ENCODE measurements at places on chromosomes 11 and 22.

DNA sequence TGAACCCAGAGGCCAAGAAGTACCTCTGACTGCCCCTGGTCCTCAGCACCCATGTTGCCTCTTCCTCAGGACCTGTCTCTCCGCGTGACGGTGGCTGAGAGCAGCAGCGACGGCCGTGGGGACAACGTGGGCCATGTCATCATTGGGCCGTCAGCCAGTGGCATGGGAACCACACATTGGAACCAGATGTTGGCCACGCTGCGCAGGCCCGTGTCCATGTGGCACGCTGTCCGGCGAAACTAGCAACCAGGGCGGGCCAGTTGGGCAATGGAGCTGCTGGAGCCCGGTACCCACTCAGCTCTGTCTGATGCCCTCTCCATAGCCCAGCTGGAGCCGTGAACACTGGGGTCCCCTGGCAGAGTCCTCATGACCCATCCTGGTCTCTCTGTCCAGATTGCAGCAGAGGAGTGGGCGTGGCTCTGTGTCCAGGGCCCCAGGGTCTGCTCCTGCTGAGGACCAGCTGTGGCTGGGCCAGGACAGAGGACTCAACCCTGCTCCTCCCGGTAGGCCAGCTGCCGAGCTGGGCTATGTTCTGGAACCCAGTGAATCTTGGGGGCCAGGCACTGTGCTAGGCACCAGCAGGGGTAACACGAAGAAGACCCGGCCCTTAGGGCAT, 8.0 kb upstream of the RHOD start:
- no peak for DNase-seq

DNA sequence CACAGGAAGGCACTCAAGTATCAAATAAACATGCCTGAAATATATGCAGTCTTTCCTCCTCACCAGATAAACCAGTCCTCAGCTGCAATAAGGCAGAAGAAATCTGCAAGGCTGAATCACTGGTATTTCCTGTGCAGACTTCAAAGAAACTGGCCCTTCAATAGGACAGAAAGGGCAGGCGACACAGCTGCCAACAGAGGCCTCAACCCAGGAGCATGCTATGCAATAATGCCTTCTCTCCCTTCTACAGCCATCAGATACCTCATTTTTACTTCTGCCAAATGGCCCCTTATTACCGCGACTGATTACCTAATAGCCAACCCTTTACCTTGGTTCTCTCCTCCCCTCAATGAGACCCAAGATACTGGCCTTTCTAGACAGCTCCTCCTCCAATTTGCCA, 8.0 kb downstream of the NUMA1 start:
- DNase-seq: peak; percentile 26

GRCh38 chr11:34006876-34007275, 44.7 kb upstream of the CAPRIN1 start:
- DNase-seq: no peak

GRCh38 chr11:62201376-62201775, 7.1 kb upstream of the SCGB2A1 start:
- no peak for DNase-seq

DNA sequence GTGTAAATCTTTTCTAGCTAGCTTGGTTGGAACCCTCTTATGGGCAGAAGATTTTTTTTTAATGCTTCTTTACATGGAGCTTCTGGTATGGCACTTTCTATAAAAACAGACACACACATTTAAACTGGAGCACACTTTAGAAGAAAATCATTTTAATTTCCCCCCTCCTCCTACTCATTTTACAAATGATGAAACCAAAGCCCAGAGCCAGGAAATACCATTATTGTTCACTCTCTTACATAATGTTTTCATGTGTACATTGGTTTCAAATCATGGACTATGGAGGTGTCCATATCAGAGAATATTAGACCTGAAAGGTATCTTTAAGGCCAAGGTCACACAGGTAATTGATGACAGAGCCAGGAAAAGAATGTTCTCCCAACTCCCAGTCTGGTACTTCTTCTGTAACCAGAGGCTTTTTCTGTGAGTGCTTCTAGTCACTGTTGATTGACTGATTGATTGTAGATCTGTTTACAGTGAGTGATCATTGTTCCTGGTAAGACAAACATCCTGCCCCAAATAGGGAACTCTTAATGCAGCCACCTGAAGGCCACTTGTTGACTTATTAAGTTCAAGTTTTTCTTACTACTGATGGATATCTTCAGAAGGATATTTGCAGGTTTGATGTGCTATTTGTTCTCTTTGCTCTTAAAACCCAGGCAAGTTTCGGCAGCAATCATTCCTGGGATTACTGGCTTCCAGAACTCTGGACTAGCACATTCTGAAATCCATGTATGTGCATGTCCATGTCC, 26.8 kb upstream of the ME3 start:
- DNase-seq: no peak

DNA sequence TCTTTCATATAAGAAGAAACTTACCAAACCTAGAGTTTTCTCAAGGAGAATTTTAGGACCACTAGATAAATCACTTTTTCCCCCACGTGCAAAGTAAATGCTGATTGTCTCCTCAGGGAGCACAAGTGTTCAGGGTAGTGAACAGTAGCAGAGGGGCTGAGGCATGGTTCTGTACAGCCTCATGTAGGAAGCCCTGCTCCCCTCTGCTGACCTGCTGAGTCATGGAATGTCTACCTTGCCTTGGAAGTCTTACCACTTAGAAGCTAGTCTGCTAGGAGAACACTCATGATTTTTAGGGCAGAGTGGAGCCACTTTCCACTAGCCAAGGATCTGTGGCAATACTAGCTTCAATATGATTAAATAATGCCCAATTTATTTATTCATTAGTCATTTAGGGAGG, 2120.6 kb upstream of the RAG2 start:
- DNase-seq: no peak

DNA sequence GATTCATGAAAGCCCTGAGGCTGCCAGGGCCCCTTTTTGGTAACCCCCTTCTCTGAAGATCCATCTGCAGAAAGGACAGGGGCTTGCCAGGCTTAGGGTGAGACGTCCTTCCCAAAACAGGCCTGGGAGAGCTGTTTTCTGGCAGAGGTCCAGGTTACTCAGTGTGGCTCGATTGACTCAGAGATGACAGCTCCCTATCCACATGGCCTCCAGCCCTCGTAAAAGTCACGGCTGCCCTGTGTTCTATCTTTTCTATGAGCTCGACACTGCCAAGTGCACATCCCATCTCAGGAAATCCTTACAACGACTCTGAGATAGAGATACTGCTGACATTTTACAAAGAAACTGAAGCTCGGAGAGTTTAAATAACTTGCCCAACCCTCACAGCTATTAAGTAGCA, 20.4 kb downstream of the ADAMTS8 start:
- DNase-seq: peak; percentile 62

GRCh38 chr11:117523680-117524079, 196.0 kb downstream of the CEP164 start:
- DNase-seq: no peak

DNA sequence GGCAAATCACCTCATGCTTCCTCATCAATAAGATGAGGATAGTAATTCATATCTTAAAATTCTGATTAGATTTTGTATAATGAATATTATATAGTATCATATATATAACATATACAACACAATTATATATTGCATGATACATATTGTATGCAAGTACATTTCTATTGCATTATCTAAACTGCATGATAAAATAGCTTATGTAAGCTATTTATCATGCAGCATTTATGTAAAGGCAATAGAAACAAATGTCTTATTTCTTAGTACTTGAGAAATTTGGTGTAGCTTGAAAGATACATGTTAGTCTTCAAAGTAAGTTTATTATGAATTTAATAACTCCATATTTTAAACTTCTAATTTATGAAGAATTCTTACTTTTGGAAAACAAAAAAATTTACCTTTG, 5.5 kb downstream of the LIN7C start:
- DNase-seq: no peak

GRCh38 chr11:72373163-72373562, 61.2 kb downstream of the CLPB start:
- DNase-seq: no peak

GRCh38 chr11:96299155-96299888, 43.7 kb downstream of the MAML2 start:
- no peak for DNase-seq

- no peak for DNase-seq
Measured at GRCh38 chr11:116384876-116385275, 387.9 kb downstream of the BUD13 start.

DNA sequence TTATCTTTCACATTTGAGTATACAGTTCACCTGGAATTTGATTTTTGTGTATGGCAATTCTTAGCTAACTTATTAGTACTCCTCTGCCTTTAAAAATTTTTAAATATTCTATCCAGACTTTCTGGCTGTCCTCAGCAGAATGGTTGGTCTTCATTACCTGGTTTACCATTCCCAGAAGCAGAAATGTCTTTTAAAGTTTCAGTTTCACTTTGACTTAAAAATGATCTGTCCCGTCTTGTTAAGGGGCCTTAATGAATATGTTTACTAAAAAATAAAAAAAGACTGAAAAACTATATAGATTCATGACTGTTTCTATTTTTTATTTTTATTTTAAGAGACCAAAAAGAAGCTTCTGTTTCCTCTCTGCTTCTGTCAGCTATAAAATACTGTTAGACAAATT, 70.5 kb upstream of the TNRC6B start:
- no peak for DNase-seq

DNA sequence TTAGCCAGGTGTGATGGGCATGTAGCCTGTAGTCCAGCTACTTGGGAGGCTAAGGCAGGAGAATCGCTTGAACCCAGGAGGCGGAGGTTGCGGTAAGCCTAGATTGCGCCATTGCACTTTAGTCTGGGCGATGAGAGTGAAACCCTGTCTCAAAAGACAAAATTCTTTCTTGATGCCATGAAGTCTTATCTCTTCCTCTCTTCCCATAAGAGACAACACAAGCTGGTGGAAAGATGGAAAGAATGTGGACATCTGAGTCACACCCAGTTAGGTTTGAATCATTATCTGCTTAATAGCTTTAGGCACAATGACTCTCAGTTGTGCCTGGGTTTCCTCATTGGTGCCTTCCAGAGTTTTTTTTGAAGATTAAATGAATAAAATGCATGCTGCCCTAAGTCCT, 35.3 kb downstream of the KREMEN1 start:
- no peak for DNase-seq

DNA sequence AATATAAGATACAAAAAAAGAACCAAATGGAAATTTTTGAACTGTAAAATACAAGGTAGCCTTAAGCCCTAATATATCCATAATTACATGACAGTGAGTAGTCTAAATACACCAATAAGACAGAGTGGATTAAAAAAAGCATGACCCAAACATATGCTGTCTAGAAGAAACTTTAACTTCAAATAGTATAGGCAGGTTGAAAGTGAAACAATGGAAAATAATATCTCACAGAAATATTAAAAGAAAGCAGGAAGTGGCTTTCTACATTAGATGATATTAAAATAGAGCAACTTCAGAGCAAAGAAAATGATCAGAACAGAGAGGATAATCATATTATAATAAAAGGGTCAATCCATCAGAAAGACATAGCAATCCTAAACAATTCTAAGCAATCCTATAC, 21.8 kb downstream of the DCUN1D5 start:
- no peak for DNase-seq

GRCh38 chr11:2744166-2744565, 44.4 kb upstream of the KCNQ1OT1 start:
- no peak for DNase-seq

DNA sequence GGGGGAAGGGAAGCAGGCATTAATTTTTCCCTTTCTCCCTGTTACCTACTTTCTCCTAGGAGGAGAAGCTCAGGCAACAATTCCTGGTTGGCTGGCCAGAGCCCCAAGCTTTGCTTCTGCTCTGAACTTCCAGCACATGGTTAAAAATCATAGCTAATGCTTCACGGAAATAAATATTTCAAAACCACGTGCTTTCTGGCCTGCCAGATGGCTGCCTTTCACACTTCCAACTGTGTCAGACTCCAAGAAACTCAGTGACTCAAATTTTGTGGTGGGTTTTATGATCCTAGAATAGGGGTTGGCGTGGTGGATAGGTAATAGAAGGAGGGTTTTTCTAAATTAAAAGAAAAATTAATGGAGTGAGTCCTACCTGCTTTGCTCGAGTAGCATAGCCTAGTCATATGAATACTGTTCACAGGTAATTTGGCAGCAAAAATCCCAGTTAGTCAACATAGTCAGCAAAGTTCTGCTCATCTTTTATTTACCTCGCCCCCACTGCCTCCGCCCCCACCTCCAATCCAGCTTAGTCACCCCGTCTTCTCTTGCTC, 58.6 kb downstream of the SC5D start:
- DNase-seq: no peak

GRCh38 chr11:68521969-68522652, 61.6 kb downstream of the PPP6R3 start:
- no peak for DNase-seq

DNA sequence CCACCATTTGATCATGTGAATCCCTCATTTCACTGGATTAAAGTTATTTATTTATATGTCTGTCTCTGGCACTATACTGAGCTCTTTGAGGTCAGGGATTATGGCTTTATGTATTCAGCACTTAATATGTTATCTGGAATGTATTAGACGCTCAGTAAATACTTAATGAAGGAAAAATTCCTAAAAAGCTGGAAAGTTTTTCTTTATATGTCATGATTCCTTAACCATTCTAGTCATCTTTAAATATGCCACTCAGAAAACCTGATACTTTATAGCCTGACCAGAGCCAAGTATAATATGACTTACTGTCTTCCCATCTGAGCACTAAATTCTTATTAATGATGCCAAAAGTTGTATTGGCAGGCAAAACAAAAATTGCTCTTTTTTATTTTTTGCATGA, 27.1 kb downstream of the RNF169 start:
- no peak for DNase-seq

- no peak for DNase-seq
Measured at GRCh38 chr11:45730014-45730413, 64.6 kb upstream of the CHST1 start.

GRCh38 chr22:40000171-40000570, 5.4 kb downstream of the FAM83F start:
- DNase-seq: no peak

- no peak for DNase-seq
Measured at GRCh38 chr11:67344264-67344663, 9.1 kb downstream of the POLD4 start.

DNA sequence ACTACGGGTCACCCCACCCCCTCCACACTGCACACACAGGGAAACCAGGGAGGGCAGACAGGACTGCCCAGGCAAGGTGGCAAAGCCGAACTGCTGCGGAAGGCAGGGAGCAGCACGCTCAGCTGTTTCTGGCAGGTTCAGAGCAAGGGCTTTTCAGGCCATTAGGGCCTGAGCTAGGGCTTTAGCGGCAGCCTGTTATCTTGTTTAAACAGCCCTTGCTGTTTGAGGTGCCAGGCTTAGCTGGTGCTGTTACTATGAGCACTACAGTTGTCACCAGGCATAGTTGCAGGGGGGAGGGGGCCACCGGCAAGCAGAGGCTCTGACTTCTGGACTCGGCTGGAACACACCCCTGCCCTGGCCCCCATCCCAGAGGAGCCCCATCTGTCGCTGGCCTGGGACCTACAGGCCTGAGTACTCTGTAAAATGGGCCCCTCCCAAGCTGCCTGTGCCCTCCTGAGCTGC, 34.9 kb downstream of the RSPH14 start:
- no peak for DNase-seq

DNA sequence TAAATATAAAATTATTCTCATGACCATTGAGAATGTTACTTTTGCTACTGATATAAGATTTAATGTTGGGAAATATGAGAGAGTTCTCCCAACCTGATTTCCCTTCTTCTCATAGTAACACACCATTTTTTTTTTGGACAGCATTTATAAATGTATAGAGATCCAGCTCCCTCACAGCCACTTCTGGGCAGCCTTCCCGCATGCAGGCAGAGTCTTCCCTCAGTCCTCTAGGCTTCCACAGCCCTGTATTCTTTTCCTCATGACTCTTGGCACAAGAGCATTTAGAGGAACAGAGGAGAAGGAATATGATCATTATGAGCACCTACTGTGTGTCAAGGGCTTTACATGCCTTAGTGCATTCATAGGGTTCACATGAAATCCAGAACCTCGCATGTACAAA, 9.0 kb downstream of the DTX4 start:
- DNase-seq: no peak
